ENCODE measurements at places on chromosomes 4 and X.
A peak's percentile ranks its signal among the peaks of the same experiment; 100 is the strongest.

GRCh38 chr4:69689599-69689998 lies 36.6 kb upstream of the UGT2A1 start:
- no peak overlapping the region for H3K27ac ChIP-seq
- no peak for DNase-seq
- no peaks in the 10 kb centered on the region for H3K4me1 ChIP-seq
- H3K36me3 ChIP-seq = no peaks in the 10 kb centered on the region

DNA sequence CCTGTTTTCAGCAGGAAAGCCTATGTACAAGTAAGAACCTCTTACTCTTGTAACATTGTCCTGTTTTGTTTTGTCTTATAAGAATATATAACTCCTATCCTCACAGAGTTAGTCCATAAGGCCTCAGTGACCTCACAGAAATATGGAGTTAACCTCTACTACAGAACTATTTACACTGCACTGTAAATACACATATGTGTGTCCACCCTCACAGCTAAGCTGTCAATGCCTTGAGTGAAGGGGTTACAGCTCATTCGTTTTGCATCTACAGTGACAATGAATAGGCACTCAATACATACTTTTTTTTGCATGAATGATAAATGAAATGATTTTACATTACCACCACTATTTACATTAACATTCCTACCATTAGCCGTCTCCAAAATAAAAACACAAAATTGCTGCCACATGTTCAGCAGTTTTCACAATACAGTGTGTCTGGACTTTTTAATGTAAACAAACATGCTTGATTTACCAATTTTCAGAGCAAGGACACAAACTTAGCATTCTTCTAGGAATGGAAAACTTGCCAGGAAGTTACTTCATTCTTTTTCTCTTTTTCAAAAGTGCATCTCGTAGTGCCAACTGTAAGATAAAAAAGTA lies 9.5 kb upstream of the NAAA start:
- H3K4me1 ChIP-seq = no peaks in the 10 kb centered on the region
- H3K36me3 ChIP-seq = peaks cover 6% of the 10 kb centered on the region
- H3K4me3 ChIP-seq = no peak overlapping the region
- no peak for DNase-seq
- H3K27me3 ChIP-seq = no peaks in the 10 kb centered on the region
- H3K27ac ChIP-seq = no peak overlapping the region

GRCh38 chrX:113059714-113060113 lies 219.1 kb upstream of the AMOT start:
- DNase-seq = no peak
- H3K27me3 ChIP-seq = no peaks in the 10 kb centered on the region
- H3K27ac ChIP-seq = no peak overlapping the region

DNA sequence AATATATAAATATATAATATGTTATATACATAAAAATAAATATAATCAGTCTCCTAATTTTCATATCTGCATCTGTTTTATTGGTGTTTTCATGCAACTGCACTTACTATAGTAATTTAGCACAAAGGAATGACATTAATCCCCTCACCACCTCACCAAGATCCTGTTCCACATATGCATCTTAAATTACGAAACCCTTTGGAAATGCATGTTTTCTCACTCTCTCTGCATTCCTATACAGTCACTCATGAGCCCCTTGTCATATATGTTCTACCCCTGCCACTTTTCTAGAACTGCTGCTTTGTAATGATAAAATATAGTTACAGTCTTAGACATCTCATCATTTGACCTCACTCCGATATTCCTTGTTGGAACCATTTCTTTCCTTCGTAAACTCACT lies 728.7 kb upstream of the SLIT2 start:
- H3K4me3 ChIP-seq = no peak overlapping the region
- DNase-seq = no peak
- H3K36me3 ChIP-seq = no peaks in the 10 kb centered on the region
- no peaks in the 10 kb centered on the region for H3K4me1 ChIP-seq
- no peaks in the 10 kb centered on the region for H3K27me3 ChIP-seq

DNA sequence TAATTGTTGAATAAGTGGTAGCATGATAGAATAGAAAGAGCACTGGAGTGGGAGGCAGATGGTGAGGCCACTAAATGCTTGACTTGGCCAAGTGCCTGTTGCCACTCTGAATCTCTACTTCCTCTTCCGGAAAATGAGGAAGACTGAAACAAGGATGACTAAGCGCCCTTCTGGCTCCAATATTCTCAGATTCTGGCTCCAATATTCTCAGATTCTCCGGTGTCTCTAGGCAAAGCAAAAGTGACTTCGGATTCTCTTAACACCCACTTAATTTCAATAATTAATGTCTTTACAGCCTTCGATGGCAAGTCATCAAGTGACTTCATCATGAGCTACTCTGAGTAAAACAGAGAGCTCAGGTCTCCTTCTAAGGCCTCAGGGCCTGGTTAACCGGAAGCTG lies 402.2 kb upstream of the FGF13 start:
- H3K27me3 ChIP-seq = no peaks in the 10 kb centered on the region
- DNase-seq = peak; percentile 46
- no peaks in the 10 kb centered on the region for H3K4me1 ChIP-seq

Measured in aorta (tissue), 5 donors.